ENCODE measurements at places on chromosomes 1 and 21.
A peak's percentile ranks its signal among the peaks of the same experiment; 100 is the strongest.

DNA sequence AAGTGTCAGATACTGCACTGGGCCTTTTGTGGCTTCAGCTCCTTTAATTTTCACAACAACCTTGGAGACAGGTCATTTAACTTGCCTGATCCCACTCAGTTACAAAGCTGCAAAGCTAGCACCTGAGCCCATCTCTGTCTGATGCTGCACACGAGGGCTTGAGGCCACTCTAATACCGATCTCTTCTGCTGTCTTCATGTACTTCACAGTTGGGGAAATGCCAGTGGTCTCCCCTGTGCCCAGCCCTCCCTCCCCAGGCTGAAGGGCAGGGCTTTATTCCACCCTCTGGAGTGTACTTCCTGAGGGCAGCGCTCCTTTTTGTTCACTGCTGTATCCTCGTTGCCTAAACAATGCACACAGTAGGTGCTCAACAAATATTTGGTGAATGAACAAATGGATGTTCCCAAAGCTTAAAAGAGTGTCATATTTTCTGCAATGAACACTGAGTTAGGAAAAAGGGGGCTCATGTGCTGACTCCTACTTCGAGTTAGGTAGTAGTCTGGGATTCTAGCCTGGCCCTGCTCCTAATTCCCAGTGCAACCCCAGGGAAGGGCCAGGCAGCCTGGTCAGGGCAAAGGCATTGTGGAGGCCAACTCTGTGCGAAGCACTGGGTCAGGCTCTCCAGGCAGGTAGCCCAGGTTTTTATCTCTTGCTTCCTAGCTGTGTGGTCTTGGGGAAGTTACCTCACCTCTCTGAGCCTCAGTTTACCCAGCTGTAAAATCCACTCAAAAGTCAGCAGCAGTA lies 1.1 kb downstream of the TMCO4 start:
- DNase-seq: no peak

- DNase-seq: peak; percentile 66
Observed at GRCh38 chr1:161185282-161185682, 8.0 kb upstream of the B4GALT3 start.

- no peak for DNase-seq
Observed at GRCh38 chr1:149846042-149846441, 53.3 kb upstream of the BOLA1 start.

GRCh38 chr1:163876546-163876945 lies 554.8 kb downstream of the NUF2 start:
- no peak for DNase-seq

DNA sequence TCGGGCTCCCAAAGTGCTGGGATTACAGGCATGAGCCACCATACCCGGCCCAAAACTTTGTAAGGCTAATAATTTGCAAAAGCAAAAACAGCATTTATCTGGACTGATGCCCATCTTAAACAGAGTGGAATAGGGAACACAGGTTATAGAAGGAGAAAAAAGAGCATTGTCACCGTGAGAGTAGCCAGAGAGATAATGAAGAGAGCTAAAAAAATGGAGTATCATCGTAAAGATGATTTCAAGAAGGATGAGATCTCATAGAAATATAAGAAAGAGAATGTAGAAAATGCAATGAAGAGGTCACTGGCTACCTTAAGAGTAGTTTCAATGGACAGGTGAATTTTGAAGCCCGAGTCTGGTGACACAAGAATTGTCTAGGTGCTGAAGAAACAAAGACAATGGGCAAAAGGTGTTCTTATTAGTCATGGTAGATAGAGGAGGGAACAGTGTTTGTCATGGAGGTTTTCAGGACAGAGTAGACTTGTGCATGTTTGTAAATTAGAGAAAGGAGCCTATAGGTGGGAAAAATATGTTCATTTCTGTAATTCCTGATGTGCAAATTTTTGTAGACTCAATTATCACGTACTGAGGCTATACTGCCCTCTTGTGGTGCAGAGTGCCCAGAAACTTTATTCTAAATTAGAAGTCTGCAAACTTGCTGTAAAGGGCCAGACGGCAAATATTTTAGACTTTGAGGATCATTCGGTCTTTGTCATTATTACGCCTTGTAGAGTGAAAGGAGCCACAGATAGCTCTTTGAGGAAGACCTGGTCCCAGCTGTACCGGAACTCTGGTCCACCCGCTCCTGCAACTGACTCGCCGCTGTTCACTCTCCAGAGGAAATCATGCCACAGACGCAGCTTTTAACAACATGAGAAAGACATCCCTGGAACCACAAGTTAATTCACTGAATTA lies 8.1 kb upstream of the TMEM183A start:
- DNase-seq: no peak

GRCh38 chr1:17272066-17272465 lies 23.2 kb downstream of the PADI3 start:
- DNase-seq: no peak

GRCh38 chr21:42013931-42014330 lies 3.8 kb upstream of the ZBTB21 start:
- no peak for DNase-seq

- DNase-seq: no peak
Observed at GRCh38 chr1:77120950-77121349, 98.3 kb downstream of the PIGK start.

- DNase-seq: no peak
Observed at GRCh38 chr1:188240772-188241406, 1412.1 kb downstream of the PLA2G4A start.

- DNase-seq: no peak
Observed at GRCh38 chr1:117049857-117050256, 10.3 kb upstream of the TTF2 start.

GRCh38 chr21:41180752-41181151 lies 12.8 kb downstream of the BACE2 start:
- no peak for DNase-seq

GRCh38 chr1:173276922-173277800 lies 70.0 kb upstream of the TNFSF4 start:
- DNase-seq: no peak

GRCh38 chr21:16500271-16500670 lies 770.5 kb downstream of the USP25 start:
- DNase-seq: no peak

Data from GM12892 (cell line).